OCI-M1 (cell line): ENCODE measurements at places on chromosomes 7 and 10.
A peak's percentile ranks its signal among the peaks of the same experiment; 100 is the strongest.

- no peak for DNase-seq
Measured at GRCh38 chr10:110577056-110577455, 9.6 kb downstream of the SMC3 start.

DNA sequence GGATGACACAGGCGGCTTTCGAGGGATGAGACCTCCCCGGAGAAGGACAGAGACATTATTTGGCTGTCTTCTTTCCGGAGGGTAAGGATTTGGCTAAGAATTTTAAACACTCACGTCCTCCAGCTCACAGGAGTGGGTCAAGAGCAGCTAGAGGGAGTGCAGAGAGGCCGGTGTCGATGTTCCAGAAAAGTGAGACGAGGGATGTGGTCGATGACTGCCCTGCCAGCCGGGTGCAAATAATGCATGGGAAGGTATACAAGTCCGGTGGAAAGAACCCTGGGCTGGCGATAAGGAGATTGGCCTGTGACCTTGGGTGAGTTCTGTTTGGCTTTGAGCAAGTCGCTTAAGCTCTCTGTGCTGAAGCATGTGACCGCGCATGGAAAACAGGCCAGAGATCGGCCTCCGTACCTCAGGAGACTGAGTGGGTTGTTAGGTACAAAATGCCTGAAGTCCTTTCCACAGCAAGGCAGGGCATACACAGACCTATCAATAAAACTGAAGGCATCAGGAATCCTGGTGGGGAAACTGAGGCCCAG is 149.1 kb downstream of the UBE2H start:
- no peak for DNase-seq

- DNase-seq = no peak
Measured at GRCh38 chr7:145665499-145666258, 450.9 kb upstream of the CNTNAP2 start.

- no peak for DNase-seq
Measured at GRCh38 chr10:14009371-14010100, 321.2 kb downstream of the FRMD4A start.

- DNase-seq = peak; percentile 91
Measured at GRCh38 chr10:16904639-16905061, 87.4 kb upstream of the RSU1 start.
